ENCODE measurements at places on chromosomes 5 and 9.

- DNase-seq, result no peak
Measured at GRCh38 chr5:109045710-109046109, 298.0 kb downstream of the FER start.

DNA sequence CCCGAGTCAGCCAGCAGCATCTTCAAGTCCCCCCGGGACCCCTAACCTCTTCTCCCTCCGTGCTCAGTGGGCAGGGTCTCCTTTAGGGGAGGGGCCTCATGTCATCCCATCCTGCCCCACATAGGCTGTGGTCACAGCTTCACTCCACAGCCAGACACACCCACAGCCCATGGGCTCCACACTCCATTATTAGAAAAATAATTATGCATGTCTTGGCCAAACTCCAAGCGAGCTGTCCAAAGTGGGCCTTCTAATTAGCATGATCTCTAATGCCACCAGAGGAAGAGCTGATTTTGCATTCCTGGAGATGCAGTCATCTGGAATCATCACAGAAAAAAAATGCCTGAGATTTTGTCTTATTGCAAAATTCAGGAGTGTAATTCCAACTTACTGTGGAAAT, 418.2 kb downstream of the IRX2 start:
- no peak for DNase-seq

- DNase-seq, result no peak
Measured at GRCh38 chr5:141805874-141806595, 72.2 kb downstream of the PCDH1 start.

- DNase-seq, result no peak
Measured at GRCh38 chr9:456365-456764, 241.7 kb downstream of the DOCK8 start.

GRCh38 chr5:56108246-56108645, 113.5 kb upstream of the IL6ST start:
- no peak for DNase-seq

DNA sequence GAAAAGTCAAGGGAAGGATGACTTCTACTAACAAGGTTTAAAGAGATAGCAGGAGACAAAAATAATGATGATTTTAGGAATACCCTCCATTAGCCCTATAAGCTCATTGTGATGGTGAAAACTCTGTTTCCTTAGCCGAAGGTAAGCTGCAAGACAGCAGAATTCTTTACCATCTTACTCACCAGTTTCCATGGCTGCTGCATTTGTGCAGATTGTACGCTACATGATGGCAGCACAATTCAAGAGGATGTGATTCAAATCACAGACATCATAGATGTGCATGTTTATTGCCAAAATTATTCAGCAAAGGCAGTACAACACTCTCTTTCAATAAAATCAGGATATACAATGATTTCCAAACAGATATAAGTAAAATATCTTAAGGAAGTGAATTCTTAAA, 175.6 kb downstream of the SPATA31D1 start:
- no peak for DNase-seq

DNA sequence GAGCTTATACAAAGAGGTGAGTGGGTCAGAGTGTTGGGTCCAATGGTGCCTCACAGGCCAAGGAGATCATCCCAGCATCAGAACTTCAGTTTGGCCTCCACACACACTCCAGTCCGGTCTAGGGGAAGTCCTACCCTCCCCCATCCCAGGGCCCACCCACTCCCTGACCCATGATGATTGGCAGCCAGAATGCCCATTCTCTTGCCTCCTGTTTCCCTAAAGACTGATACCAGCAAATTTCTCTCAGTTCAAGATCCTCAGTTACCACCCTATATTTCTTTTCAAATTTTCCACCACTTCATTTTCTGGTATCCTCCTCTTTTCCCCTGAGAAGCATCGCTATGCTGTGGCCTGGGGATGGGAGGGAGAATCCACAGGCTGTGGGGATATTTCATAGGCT, 21.9 kb downstream of the DRD1 start:
- no peak for DNase-seq

DNA sequence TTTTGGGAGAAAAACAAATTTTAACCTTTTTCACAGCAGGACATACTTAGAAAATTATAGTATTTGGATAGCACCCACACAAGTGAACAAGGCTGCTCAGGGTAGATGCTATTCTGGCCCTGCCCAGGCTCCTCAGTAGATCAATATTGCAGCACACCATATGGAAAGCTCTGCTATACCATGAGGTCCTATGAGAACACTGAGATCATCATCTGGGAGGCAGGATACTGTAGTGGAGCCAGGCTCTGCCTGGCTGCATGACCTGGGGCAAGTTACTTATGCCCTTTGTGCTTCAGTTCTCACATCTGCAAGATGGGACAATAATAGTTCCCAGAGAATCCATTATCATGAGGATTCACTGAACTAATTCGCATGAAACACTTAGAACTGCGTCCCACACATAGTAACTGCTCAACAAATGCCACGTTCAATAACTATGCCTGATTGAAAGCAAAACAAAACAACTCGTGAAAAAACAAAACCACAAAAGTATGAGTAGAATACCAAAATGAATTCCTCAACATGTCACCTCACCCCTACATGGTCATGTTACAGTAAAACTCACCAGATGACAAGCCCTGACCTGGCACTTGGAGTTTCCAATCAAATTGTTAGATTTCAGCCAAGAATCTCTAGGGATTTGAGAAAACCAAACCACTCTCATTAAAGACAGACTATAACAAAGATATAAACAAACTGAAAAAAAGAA, 31.9 kb downstream of the ARSB start:
- DNase-seq, result no peak

GRCh38 chr5:151095341-151096000, 14.6 kb upstream of the TNIP1 start:
- DNase-seq, result no peak

DNA sequence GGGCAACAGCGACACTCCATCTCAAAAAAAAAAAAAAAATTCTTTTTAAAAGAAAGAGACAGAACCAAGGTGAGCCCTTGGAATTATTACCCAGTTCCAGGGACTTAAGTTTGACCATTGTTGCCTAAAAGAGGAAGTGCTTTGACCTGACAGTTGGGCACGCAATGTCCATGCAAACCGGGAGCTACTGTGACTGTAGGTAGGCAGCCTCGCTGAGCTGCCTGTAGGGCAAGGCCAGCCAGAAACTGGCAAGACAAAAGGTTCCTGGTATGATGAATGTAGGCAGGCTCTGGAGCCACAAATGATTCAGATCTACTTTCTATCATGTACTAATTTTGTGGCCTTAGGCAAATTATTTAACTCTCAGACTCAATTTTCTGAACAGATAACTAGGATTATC, 334.8 kb upstream of the ZNF462 start:
- no peak for DNase-seq

GRCh38 chr5:89847743-89848142, 561.8 kb downstream of the CETN3 start:
- DNase-seq, result no peak
